ENCODE measurements at places on chromosomes 7 and 10.

GRCh38 chr7:83020161-83020560, 142.5 kb downstream of the PCLO start:
- DNase-seq, result no peak

DNA sequence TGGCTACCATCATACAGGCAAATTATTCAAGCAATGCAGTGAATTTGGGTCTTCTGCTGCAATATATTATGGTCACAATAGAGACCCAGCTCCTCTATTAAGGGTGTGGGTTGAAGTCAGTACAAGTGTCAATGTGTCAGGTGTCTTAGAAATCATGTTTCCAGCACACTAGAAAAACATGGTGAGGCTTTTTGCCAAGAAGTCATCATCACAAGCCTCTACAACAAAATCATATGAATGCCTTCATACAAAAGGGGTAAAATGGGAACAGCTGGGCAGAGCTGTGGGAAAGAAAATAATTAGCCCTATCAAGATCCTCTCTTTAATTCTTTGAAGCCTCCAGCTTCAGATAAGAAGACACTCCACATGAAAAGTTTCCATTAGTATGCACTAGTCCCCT, 37.2 kb downstream of the FAM13C start:
- DNase-seq, result no peak

DNA sequence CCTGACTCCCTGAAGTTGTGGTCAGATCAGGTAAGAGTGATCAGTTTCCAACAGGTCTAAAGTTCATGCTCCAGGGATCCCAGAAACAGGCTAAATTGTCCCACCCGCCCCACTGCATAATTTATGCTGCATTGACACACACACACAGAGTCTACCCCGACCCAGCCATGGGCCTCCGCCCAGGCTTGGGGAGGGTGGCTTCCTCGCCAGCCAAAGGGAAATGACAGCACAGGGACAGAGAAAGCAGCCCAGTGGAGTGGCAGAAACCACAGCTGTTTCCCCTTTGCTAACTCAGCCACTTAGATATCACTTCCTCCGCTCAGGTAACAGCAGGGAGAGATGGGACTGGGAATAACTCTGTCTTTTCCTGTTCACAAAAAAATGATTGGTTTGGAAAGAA, 9.4 kb downstream of the SH3PXD2A start:
- no peak for DNase-seq

DNA sequence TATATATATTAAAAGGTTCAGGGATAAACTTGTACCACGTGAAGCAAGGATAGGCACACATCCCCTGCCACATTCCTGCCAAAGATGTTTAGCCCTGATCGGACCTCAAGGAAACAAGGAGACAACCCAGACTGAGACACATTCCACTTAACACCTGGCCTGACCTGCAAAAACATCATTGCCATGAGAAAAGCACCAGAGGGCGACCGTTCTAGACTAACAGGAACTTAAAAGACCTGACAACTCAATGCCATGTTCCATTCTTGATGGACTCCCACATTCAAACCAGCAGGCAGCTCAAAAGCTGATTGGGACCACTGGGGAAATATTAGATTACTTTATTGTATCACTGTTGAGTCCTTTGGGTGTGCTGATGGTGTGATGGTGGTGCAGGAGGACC, 8.1 kb upstream of the PDGFA start:
- no peak for DNase-seq

DNA sequence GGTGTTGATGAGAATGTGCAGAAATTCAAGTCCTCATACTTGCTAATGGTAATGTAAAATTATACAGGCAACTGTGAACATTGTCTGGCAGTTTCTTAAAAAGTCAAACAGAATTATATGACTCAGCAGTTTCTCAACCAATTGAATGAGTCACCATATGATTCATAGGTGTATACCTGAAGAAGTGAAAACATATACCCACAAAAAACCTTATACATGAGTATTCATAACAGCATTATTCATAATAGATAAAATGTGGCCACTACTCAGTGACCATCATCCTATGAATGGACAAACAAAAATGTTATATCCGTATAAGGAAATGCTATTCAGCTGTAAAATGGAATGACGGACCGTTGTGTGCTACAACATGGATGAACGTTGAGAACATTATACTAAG, 253.5 kb downstream of the MALRD1 start:
- no peak for DNase-seq

- peak; percentile 65 for DNase-seq
Measured at GRCh38 chr7:13282377-13282980, 595.0 kb downstream of the ARL4A start.

DNA sequence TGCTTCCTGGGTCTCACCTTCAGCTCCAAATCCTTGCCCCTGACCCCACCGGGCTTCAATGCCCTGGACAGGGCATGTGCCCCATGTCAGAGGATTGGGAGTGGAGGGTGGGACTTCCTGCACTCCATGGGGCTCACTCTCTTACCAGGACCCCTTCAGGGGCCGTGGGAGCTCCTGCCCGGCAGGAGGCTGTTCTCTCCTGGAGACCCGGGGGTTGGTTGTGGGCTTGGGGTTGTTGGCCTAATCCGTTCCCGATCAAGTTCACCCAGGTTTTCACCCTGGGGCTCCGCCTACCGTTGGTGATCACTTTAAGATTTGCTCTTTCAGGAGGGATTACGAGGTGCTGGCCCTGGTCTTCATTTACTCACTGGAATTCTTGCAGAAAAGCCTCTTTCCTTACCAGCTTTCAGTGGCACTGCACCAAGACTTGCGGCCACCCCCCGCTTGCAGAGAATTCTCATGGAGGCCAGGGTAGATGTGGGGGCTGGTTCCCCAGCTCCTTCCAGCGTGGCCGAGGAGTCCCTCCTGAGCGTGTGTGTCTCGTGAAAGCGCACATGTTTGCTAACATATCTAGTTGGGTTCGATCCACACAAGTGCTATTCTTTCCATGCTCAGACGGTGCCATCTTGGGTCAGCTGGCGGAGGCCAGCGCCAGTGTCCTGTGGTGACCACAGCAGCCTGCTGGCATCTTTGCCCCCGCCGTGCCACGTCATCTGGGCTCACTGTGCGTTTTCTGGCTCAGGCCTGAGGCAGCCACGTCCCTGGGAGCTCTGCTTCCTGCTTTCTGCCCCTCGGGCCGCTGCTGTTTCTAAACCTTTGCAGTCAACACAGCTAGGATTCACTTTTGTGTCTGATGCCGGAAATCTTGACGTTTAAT, 15.6 kb downstream of the PWWP2B start:
- no peak for DNase-seq

GRCh38 chr7:142792593-142792992, 21.8 kb downstream of the PRSS2 start:
- no peak for DNase-seq

DNA sequence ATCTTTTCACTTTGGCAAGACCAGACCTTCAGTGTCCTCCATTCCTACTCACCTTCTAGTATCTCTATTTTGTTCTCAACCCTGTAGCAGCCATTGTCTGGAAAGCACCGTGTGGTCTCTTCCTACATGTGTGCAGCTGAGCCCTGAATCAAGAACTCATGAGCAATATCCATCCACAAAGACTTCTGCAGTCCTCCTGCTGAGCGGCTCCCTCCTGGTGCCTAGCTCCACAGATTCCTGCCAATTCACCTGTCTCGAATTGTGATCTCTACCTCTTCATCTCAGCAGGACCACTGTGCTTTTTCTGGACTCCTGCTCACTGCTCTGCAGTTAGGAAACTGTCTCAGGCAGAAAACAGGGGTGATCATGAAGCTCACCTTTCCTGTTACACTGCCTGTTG, 118.8 kb downstream of the RELN start:
- DNase-seq, result no peak

GRCh38 chr10:103870516-103870915, 15.1 kb upstream of the SH3PXD2A start:
- DNase-seq, result no peak

DNA sequence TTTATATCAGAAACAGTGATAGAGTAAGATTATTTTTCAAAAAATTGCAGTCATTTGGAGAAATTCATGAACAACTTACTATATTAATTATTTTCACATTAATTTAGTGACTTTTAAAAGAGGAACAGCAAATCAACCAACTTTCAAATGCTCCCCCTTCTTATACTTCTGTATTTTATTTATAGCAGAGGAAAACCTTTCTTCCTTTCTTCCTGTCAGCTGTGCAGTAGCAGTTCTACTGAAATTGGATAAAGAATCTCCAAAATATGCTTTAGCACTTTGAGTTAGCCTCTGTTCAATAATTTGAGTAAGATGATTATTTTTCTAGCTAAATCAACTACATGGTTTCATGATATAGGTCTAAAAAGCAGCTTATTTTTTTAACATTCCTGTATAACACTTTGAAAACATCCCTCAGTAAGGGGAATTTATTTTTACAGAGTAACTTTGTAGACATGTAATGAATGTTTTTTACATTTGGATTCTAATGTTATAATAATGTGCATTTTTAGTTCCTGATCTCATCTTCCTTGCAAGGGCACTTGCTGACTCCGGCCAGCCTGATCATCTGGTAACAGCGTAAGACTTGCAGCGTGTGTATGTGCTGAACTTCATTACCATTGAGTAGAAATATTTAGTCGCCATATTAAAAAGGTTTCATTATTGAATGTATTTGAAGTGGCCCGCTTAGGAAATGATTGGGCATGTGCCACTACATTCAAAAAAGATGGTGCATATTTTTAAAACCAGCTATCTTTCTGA, 158.3 kb upstream of the HDAC9 start:
- DNase-seq, result no peak

- no peak for DNase-seq
Measured at GRCh38 chr10:80686734-80687475, 149.2 kb downstream of the SH2D4B start.

GRCh38 chr7:108120933-108121332, 9.2 kb downstream of the LAMB4 start:
- no peak for DNase-seq

DNA sequence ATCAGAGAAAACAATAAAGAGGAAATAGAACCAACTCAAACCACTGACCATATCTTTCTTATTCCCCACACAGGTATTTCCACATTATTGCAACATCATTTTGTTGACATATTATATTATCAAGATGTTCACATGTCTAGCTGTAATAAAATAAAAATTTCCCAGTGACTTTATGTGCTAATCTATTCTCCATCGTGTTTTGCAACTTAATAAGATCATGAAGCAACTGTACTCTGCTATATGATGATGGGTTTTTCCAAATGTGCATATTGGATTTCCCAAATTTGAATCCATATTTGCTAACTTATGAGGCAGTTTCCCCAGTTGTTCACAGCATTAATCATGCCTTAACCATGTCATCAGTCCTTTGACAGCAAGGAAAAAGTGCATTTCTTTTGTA, 127.8 kb downstream of the ITGB8 start:
- DNase-seq, result no peak

GRCh38 chr7:151687523-151688235, 168.0 kb upstream of the RHEB start:
- no peak for DNase-seq

GRCh38 chr10:84294766-84295447, 33.5 kb upstream of the CCSER2 start:
- DNase-seq, result no peak

- DNase-seq, result peak; percentile 56
Measured at GRCh38 chr7:38681882-38682281, 50.7 kb upstream of the AMPH start.

DNA sequence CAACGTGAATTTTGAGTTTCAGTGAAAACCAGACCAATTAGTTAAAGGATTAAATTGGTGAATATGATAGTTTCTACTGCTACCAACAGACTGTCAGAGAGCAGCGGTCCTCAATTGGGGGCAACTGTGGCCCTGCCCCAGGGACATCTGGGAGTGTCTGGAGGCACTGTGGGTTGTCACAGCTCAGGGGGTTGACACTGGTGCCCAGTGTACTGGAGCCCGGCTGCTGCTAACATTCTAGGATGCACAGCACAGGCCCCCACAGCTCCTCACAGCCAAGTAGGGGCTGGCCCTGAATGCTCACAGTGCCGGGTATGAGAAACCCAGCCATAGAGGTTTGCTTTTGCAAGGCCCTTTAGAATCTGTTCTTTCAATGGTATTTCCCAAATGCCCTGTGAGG, 84.1 kb upstream of the CXCL12 start:
- DNase-seq, result no peak

DNA sequence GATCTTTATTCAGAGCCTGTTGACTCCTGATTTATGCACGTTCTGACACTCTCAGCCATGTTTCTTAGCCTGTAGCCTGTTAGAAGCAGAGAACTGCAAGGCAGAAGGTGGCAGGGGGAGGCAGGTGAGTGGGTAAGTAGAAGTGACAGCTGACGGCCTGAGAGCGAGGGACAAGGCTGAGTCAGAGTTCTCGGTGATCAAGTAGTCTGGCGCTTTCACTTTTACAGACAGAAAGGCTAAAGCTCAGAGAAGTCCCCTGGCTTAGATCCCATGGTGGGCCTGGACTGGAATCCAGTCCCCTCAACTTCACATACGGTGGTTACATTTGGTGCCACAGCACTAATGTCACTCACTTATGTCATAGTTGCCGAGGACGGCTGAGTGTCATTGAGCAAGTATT, 139.0 kb downstream of the TACC2 start:
- DNase-seq, result no peak

GRCh38 chr7:148772297-148773089, 73.8 kb downstream of the CUL1 start:
- DNase-seq, result no peak

DNA sequence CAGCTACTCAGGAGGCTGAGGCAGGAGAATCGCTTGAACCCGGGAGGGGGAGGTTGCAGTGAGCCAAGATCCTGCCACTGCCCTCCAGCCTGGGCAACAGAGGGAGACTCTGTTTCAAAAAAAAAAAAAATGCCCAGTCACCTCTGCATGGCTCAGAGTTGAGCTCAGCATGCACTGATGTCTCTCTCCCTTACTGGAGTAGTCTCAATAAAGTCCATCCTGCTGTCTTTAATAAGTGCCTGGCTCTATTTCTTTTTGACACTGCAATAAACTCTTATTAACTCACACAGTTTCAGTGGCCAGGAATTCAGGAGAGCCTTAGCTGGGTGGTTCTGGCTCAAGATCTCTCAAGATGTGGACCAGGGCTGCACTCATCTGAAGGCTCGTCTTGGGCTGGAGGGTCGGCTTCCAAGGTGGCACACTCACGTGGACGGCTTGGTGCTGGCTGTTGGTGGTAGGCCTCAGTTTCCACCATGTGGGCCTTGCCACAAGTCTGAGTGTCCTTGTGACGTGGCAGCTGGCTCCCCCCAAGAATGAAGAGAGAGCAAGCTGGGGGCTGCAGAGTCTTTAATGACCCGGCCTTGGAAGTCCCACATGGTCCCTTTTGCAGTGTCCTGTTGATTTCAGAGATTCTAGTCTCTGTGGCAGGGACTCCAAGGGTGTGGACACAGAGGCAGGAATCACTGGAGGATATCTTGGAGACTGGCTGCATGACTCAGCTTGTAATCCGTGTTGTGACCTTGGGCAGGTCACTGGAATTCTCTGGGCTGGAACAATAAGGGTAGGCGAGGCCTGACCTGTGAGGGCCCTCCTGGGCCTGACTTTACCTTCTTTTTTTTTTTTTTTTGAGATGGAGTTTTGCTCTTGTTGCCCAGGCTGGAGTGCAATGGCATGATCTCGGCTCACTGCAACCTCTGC, 85.9 kb upstream of the KMT2C start:
- DNase-seq, result no peak

- no peak for DNase-seq
Measured at GRCh38 chr7:27046854-27047549, 48.8 kb downstream of the HOXA1 start.
